GOT3 (cell line): ENCODE measurements at places on chromosomes 1 and 21.

DNA sequence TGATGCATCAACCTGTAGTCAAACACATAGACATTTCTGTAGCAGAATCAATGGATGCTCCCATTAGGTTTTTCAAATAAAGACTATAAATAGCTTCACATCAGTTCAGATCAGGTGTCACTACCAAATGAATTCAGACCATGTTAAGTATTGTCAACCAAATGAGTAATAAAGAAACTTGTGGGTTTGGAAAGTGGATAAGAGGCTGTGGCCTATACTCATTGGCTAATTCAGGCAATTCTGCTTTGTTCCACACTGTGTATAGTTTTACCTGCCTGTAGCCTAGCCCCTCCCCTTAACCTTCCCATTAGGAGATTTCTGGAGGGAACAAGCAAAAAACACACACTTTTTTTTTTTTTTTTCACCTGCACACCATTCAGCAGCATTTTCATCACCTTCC is 321.2 kb downstream of the HLX start:
- no peak for DNase-seq

- DNase-seq: no peak
Observed at GRCh38 chr1:64194168-64195080, 9.0 kb upstream of the UBE2U start.

DNA sequence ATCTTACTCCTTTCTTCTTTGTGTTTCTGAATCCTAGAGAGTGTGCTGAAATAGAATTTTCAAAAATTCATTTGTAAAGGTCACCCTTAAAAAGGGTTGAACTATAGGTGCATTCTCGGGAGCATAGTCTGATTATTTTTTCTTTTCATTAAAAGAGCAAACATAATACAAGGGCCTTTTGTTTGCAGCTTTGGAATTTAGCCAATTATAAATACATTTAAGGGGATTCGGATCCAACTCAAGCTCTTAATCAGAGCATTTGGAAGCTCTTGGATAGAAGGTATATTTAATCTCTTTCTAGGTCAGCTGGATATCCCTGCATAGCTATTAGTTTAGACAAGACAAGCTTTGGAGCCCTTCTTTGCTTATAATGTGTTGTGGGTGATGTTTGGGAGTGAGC is 321.7 kb downstream of the HHAT start:
- no peak for DNase-seq

- peak; percentile 24 for DNase-seq
Observed at GRCh38 chr1:204074274-204075138, 1.6 kb downstream of the SOX13 start.

DNA sequence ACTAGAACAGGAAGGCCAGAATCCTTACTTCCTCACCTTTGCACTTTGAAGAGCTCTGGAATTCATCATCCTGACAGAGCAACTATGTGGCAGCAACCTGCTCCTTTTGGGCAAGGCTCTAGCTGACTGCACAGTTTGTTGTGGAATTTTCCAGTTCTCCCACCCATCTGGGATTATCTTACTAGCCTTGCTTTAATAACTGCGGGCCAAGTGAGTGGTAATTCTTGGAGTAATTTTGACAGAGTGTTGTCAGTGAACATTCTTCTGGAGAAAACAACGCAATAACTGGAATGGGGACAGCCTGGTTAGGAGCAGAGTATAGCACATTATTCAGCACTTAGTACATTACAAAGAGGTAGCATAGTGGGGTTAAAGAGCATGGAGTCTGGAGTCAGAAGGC is 75.3 kb downstream of the NTMT2 start:
- DNase-seq: no peak

- peak; percentile 56 for DNase-seq
Observed at GRCh38 chr1:24705260-24706073, 39.8 kb upstream of the CLIC4 start.
